GM13976 (cell line): ENCODE measurements at places on chromosomes 2 and 18.

DNA sequence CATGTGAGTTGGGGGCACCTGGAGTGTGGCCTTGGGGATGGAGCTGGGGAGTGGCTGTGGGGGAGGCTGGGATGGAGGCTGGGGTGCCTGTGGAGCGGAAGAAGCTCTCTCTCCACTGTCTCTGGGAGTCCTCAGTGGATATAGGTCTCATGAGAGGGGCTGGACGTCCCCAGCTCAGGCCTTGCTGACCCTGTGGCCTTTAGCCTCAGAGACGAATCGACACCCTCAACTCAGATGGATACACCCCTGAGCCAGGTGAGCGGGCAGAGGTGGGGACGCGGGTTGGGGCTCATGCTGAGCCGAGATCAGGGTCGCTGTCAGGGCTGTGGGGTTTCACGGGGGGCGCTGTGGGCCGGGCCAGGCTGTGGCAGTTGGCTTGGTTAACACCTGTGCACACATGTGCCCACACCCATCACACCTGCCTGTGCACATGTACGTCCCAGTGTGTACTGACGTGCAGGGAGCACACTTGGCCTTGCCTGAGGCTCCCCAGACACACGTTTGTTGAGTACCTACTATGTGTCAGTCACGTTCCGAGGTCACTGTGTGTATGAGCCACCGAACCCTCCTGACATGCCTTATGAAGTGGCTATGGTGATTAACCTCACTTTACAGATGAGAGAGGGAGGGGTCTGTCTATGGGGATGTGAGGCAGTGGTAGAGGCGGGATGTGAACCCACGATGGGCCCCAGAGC is 20.1 kb downstream of the ZAP70 start:
- no peak for DNase-seq

DNA sequence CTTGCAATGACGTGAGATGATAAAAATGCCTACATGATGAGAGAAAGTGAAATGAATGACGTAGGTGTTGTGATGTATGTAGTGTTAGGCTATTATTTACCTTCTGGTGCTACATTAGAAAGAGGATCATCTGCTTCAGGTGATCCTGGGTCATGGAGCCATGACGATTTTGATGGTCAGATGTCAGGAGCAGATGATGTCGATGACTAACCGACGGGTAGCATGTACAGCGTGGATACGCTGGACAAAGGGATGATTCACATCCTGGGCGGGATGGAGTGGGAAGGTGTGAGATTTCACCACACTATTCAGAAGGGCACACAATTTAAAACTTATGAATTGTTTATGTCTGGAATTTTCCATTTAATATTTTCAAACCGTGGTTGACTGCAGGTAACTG is 43.5 kb upstream of the ACVR1C start:
- no peak for DNase-seq

- DNase-seq, result no peak
Measured at GRCh38 chr2:220569112-220569897, 941.9 kb downstream of the SLC4A3 start.

GRCh38 chr2:75765798-75766197 is 55.1 kb upstream of the GCFC2 start:
- DNase-seq, result no peak
